Activated T-helper 1 cell treated with anti-CD3 and anti-CD28 coated beads, Interleukin-12 subunit alpha, Interleukin-12 subunit beta, Interleukin-2, Interleukin-4 antibody, amounts not matched to agents 30 ng/mL and 10 ng/mL and 1 ng/mL, durations not matched to agents 14 hours and 24 hours and 36 hours (primary cell): ENCODE measurements at places on chromosomes 6 and 20.

GRCh38 chr6:150641398-150642139 is 41.9 kb downstream of the PLEKHG1 start:
- no peak for DNase-seq

- DNase-seq: peak; percentile 47
Observed at GRCh38 chr6:2038092-2038491, 207.3 kb downstream of the GMDS start.

- DNase-seq: no peak
Observed at GRCh38 chr20:25338112-25339023, 52.3 kb downstream of the ABHD12 start.

- no peak for DNase-seq
Observed at GRCh38 chr6:127367023-127367375, 23.6 kb upstream of the ECHDC1 start.

GRCh38 chr6:16486661-16487060 is 248.3 kb downstream of the GMPR start:
- DNase-seq: no peak

- DNase-seq: no peak
Observed at GRCh38 chr6:142013287-142013686, 119.4 kb upstream of the GJE1 start.

GRCh38 chr6:117463762-117464665 is 18.5 kb upstream of the DCBLD1 start:
- no peak for DNase-seq
